ENCODE measurements at places on chromosomes 11 and 22. TPM values are rescaled to one million over a fixed set of nuclear protein-coding genes. Genes with fewer than 3 reads are reported as not detected.

DNA sequence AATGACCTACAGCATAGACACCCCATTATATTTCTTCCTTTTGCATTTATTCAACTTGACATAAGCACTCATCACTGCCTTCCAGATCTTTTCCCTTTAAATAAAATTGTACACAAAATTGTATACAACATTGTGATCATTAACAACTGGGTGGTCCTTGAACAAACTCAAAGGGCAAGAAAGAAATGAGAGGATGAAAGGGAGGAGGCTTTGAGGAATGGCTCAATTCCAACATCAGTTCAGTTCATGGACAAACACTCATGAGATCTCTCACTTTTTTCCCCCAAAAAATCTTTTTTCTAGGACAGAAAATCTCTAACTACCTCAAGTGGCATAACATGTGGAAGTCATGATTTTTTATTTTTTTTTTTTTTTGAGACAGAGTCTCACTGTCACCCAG is 113.7 kb downstream of the PLEKHA7 start:
- H3K27ac ChIP-seq: no peak overlapping the region
- H3K4me1 ChIP-seq: peaks cover 29% of the 10 kb centered on the region
- H3K27me3 ChIP-seq: no peaks in the 10 kb centered on the region
- DNase-seq: no peak
- no peaks in the 10 kb centered on the region for H3K36me3 ChIP-seq

DNA sequence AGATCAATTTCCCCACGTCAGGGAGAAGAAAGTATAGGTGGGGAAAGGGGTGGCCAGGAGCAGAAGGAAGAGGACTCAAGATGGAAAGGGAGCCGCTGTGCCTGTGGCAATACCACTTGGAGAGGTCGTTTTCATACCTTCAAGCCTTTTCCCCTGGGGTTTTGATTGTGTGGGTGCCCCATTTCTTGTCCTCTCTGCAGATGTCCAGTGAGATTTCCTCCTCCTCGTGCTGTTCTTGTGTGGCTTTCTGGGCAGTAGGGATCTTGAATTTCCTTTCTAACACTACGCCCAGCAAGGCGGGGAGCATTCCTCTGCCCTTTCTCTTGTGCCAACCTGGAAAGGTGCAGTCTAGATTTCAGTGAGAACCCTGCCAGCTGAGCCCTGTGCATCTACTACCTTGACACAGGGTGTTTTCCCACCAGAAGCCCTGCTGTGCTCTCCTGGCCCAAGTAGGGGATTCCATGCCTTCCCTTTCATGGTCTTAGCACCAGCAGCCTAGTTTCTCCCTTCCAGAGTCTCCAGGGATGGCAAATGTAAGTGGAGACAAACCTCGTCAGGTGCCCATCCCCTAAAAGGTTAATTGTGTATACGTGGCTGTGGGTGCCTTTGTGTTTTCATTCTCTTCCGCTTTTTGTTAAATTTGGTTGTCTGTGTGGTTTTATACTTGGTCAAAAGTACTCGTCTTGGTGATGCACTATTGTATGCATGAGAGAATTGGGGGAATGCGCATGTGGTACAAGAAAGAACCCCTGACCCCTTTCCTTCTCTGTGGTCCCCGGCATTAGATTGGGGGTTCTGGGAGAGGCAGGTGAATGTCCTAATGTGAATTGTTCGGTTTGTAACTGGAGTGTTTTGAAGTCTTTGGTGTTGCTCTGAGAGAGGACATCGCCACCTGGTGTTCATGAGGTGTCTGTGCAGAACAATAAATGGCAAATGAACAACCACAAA is 71.4 kb upstream of the MPEG1 start:
- H3K4me3 ChIP-seq: peak overlapping the region; percentile 37
- peaks cover 18% of the 10 kb centered on the region for H3K4me1 ChIP-seq
- no peaks in the 10 kb centered on the region for H3K27me3 ChIP-seq
- peak; percentile 71 for DNase-seq
- no peaks in the 10 kb centered on the region for H3K36me3 ChIP-seq

- no peak overlapping the region for H3K4me3 ChIP-seq
- no peak for DNase-seq
- H3K27ac ChIP-seq: no peak overlapping the region
- no peaks in the 10 kb centered on the region for H3K36me3 ChIP-seq
- no peaks in the 10 kb centered on the region for H3K4me1 ChIP-seq
Measured at GRCh38 chr22:34490886-34491285, 570.6 kb upstream of the LARGE1 start.

Gene RNF26
- 31.1 TPM for total RNA-seq

- no peak overlapping the region for H3K4me3 ChIP-seq
- H3K27me3 ChIP-seq: peaks cover 8% of the 10 kb centered on the region
- no peaks in the 10 kb centered on the region for H3K4me1 ChIP-seq
- H3K36me3 ChIP-seq: no peaks in the 10 kb centered on the region
- no peak for DNase-seq
- H3K27ac ChIP-seq: no peak overlapping the region
Measured at GRCh38 chr11:102269927-102270326, 47.4 kb upstream of the BIRC3 start.

Gene FJX1
- 25.9 TPM for total RNA-seq

GRCh38 chr11:87097582-87097981 is 59.8 kb downstream of the TMEM135 start:
- DNase-seq: no peak
- H3K4me1 ChIP-seq: no peaks in the 10 kb centered on the region
- H3K27me3 ChIP-seq: no peaks in the 10 kb centered on the region
- H3K36me3 ChIP-seq: no peaks in the 10 kb centered on the region
- no peak overlapping the region for H3K4me3 ChIP-seq
- no peak overlapping the region for H3K27ac ChIP-seq

Gene C22orf31
- not detected for total RNA-seq

DNA sequence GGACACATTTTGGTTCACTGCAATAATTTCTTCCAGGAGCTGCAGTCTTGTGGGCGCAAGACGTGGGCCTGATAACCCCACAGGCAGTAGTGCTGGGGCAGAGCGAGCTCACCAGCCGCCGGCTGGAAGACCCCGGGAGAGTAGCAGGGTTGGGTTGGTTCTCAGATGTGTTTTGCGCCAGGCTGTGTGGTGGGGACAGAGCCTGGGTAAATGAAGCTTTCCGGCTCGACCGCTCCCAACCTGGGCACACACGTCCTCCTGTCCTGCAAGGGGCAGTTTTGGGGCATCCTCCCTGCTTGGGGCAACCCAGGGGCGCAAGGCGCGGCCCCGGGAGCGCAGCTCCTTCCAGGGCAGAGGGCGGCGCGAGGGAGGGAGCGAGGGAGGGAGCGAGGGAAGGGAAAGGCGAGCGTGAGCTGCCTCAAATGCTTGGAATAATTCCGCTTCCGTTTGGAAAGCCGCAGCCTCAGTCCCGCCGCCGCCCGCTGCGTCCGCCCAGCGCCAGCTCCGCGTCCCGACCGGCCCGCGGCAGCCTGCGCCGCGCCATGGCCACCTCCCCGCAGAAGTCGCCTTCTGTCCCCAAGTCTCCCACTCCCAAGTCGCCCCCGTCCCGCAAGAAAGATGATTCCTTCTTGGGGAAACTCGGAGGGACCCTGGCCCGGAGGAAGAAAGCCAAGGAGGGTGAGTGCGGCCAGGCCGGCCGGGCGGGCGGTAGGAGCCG is at the start of gene PARVA:
Gene PARVA, plus strand, starts transcription at position 466 of the 718 bp plus-strand sequence. Its CDS starts 77 bp downstream, at position 543.
- no peaks in the 10 kb centered on the region for H3K36me3 ChIP-seq
- H3K27ac ChIP-seq: no peak within 1 kb of the TSS
- H3K4me3 ChIP-seq: no peak within 1 kb of the TSS
- DNase-seq: no peak
- H3K27me3 ChIP-seq: peaks cover 7% of the 10 kb centered on the region

- H3K27me3 ChIP-seq: peaks cover 20% of the 10 kb centered on the region
- H3K27ac ChIP-seq: no peak overlapping the region
- no peaks in the 10 kb centered on the region for H3K36me3 ChIP-seq
- H3K4me3 ChIP-seq: no peak overlapping the region
- no peaks in the 10 kb centered on the region for H3K4me1 ChIP-seq
- DNase-seq: no peak
Measured at GRCh38 chr11:122098261-122098980, 17.6 kb downstream of the BLID start.

- peak overlapping the region; percentile 89 for H3K4me3 ChIP-seq
- no peaks in the 10 kb centered on the region for H3K27me3 ChIP-seq
- DNase-seq: no peak
- H3K27ac ChIP-seq: peak overlapping the region; percentile 41
- peaks cover 41% of the 10 kb centered on the region for H3K4me1 ChIP-seq
Measured at GRCh38 chr22:26589367-26589844, 526 bp downstream of the TPST2 start.

Gene DERL3
- 19.4 TPM for total RNA-seq

DNA sequence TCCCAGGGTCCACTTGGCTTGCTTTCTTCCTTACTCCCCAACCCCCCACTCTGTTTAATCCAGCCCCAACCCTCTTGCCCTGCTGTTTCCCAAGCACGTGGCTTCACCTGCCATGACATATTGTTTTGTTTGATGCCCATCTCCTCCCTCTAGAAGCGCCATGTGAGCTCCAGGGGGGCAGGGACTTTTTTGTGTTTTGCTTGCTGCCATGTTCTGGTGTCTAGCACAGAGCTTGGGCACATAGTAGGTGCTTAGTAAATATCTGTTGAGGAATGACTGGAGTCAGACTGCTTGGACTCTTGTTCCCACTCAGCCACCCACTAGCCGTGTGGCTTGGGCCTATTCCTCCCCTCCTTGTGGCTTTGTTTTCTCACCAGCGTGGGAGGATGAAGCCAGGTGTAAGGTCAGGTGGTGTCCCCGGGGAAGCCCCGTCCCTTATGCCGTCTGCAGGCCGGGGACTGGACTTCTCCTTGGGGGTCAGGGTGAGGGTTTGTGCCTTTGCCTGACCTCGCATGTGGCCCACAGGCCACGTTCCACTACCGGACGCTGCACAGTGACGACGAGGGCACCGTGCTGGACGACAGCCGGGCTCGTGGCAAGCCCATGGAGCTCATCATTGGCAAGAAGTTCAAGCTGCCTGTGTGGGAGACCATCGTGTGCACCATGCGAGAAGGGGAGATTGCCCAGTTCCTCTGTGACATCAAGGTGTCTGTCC is 3.8 kb downstream of the AIP start:
- H3K36me3 ChIP-seq: peaks cover 4% of the 10 kb centered on the region
- H3K4me1 ChIP-seq: peaks cover 44% of the 10 kb centered on the region
- H3K27ac ChIP-seq: peak overlapping the region; percentile 70
- DNase-seq: peak; percentile 87
- 0 out of 2 replicates have a peak overlapping the region, but pooled peaks have one; percentile 1 for H3K4me3 ChIP-seq

- H3K27me3 ChIP-seq: no peaks in the 10 kb centered on the region
- no peaks in the 10 kb centered on the region for H3K4me1 ChIP-seq
- no peak for DNase-seq
- H3K4me3 ChIP-seq: no peak overlapping the region
- no peaks in the 10 kb centered on the region for H3K36me3 ChIP-seq
- H3K27ac ChIP-seq: no peak overlapping the region
Measured at GRCh38 chr11:83744620-83745192, 458.5 kb upstream of the CCDC90B start.

Gene SLC7A4
- 0.21 TPM for total RNA-seq

- no peak overlapping the region for H3K27ac ChIP-seq
- no peaks in the 10 kb centered on the region for H3K36me3 ChIP-seq
- no peak for DNase-seq
- H3K4me3 ChIP-seq: no peak overlapping the region
Measured at GRCh38 chr11:9990221-9990973, 303.6 kb downstream of the SBF2 start.

- H3K36me3 ChIP-seq: no peaks in the 10 kb centered on the region
- peak overlapping the region; percentile 38 for H3K4me3 ChIP-seq
- peaks cover 80% of the 10 kb centered on the region for H3K4me1 ChIP-seq
- DNase-seq: no peak
- no peaks in the 10 kb centered on the region for H3K27me3 ChIP-seq
Measured at GRCh38 chr11:73324665-73325035, 16.6 kb downstream of the ARHGEF17 start.

DNA sequence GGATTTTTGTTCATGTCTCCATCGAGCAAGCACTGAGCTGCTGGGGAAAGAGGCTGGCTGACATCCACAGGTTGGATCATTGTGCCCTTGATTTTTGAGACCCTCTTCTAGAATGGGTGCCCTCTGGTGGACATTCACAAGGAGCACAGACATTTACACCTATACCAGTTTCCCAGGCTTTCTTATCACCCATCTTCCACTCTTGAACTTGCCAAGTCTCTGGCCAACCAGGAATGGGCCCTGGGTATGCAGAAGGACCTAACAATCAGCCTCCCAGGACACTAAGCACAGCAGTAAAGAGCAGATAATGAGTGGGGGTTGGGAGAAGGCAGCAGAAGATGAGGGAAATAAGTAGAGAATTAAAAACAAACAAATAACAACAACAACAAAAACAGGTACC is 5.7 kb upstream of the INTS4 start:
- no peaks in the 10 kb centered on the region for H3K4me1 ChIP-seq
- no peak overlapping the region for H3K4me3 ChIP-seq
- no peak overlapping the region for H3K27ac ChIP-seq
- no peaks in the 10 kb centered on the region for H3K27me3 ChIP-seq
- no peaks in the 10 kb centered on the region for H3K36me3 ChIP-seq

GRCh38 chr22:50150161-50151129 is 20.1 kb upstream of the PANX2 start:
- no peaks in the 10 kb centered on the region for H3K27me3 ChIP-seq
- H3K27ac ChIP-seq: no peak overlapping the region
- no peaks in the 10 kb centered on the region for H3K4me1 ChIP-seq
- no peak overlapping the region for H3K4me3 ChIP-seq

GRCh38 chr11:98736833-98737232 is 283.9 kb upstream of the CNTN5 start:
- no peaks in the 10 kb centered on the region for H3K27me3 ChIP-seq
- H3K4me1 ChIP-seq: no peaks in the 10 kb centered on the region
- DNase-seq: no peak
- H3K4me3 ChIP-seq: no peak overlapping the region

Gene OR8G1
- total RNA-seq: not detected

DNA sequence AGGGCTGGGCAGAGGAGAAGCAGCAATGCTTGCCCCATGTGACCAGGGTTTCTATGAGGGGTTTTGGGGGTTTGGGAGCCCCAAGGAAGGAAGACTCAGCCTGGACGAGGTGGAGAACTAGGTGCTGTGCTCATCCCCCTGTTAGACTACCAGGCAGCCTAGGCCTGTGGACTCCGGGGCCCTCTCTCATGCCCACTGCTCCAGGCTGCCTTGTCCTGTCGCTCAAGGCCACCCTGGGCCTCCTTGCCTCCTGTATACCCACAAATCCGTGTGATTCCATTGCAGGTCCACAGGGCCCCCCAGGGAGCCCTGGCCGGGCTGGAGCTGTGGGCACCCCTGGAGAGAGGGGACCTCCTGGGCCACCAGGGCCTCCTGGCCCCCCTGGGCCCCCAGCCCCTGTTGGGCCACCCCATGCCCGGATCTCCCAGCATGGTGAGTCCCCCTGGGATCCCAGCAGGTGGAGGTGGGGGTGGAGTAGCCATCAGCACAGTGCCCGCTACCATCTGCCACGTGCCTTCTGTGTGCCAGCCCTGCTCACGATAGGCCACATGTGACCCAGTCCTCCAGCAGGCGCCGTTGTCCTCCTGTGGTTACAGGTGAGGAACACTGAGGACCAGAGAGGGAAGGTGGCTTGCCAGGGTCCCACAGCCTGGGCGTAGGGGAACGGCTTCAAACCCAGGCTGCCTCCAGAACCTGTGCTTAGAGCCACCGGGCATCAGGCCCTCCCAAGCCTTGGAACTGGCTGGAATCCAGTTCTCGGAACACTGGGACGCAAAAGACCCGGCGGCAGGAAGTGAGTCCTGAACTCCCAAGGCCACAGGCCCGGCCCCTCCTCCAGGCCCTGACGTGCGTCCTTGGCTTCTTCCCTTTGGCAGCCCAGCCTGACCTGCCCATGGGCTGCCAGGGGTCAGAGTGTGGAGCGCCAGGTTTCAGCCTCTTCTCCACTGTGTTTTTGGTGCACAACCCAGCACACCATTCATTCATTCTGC is 26.6 kb downstream of the EMID1 start:
- H3K27ac ChIP-seq: no peak overlapping the region
- no peaks in the 10 kb centered on the region for H3K36me3 ChIP-seq
- no peaks in the 10 kb centered on the region for H3K27me3 ChIP-seq
- no peaks in the 10 kb centered on the region for H3K4me1 ChIP-seq
- H3K4me3 ChIP-seq: no peak overlapping the region

Gene EXPH5
- 11.1 TPM for total RNA-seq

Gene SREBF2
- 171 TPM for total RNA-seq
